ENCODE measurements at places on chromosomes 7 and 10.
A peak's percentile ranks its signal among the peaks of the same experiment; 100 is the strongest.

GRCh38 chr7:24017519-24017918 lies 266.5 kb upstream of the NPY start:
- DNase-seq: no peak

- DNase-seq: no peak
Measured at GRCh38 chr7:152074673-152075072, 49.2 kb downstream of the GALNT11 start.

DNA sequence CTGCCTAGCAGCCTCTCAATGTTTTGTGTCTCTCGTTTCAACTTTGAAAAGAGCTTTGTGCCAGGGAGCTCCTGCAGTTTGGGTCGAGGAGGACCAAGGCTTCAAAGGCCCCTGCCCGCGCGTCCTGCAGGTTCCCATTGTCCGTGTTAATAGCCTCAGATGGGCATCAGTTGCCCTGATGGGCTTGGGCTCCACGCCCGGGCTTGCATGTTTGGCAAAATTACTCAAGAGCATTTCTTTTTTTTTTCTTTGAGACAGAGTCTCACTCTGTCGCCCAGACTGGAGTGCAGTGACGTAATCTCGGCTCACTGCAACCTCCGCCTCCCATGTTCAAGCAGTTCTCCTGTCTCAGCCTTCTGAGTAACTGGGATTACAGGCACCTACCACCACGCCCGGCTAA lies 636.6 kb downstream of the SDK1 start:
- DNase-seq: no peak

- no peak for DNase-seq
Measured at GRCh38 chr10:21199501-21199900, 302.4 kb upstream of the NEBL start.

- no peak for DNase-seq
Measured at GRCh38 chr7:143296686-143297085, 8.5 kb downstream of the CASP2 start.

- DNase-seq: peak; percentile 45
Measured at GRCh38 chr7:16817536-16817935, 12.7 kb upstream of the AGR2 start.

- no peak for DNase-seq
Measured at GRCh38 chr10:7038416-7038815, 372.4 kb downstream of the SFMBT2 start.

Data from skeletal muscle cell (primary cell).